ENCODE measurements at places on chromosomes 3 and 15.
A peak's percentile ranks its signal among the peaks of the same experiment; 100 is the strongest.

DNA sequence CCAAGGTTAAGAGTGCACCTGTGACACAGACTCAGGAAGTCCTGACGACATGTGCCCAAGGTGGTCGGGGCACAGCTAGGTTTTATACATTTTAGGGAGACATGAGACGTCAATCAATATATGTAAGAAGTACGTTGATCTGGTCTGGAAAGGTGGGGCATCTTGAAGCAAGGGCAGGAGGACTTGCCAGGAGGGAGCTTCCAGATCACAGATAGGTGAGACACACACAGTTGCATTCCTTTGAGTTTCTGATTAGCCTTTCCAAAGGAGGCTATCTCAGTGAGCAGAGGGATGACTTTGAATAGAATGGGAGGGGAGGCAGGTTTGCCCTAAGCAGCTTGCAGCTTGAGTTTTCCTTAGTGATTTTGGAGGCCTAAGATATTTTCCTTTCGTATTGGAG is 257.4 kb downstream of the CGGBP1 start:
- no peak for DNase-seq

DNA sequence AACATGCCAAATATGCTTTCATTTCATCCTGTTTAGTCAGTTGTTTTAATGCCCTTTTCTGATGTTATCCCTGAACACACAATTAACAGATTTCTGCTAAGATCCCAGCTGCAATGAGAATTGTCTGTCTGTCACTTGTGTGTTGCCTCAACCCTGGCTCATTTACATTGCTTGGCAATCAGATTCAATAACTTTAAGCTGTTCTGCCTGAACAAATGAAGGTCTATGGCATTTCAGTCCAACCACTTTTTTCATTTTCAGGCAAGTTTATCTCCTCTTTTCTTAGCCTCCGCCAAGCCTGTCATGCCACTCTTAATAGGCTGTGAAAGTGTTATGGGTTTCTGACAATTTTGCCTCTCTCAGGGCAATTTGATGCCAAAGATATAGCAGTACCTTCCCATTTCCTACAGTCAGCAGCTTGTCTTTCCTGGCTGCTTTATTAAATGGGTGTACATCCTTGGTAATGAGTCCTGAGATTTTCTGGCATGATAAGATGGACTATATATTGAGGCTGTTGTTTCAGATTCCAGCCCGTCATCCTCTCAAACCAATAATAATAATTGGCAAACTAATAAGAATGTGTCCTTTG is 68.7 kb upstream of the ADAMTS9 start:
- DNase-seq = no peak

DNA sequence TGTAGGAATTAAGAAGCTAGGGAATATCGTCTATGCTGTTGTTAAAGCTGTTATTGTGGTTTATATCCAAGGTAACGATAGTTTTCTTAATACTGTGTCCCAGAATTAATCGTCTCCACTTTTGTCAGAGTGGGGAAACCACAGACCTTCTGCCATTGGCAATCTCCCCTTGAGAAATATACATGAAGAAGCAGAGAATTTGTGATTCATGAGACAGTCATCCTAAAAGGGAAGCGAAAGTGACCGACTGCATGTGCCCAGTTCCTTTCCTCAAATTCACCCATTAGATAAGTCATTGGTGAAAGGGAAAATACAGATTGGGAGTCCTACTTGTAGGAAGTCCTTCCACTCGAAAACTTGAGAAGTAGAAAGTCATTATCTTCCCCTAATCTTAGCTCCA is 26.6 kb downstream of the DIPK2A start:
- DNase-seq = no peak

DNA sequence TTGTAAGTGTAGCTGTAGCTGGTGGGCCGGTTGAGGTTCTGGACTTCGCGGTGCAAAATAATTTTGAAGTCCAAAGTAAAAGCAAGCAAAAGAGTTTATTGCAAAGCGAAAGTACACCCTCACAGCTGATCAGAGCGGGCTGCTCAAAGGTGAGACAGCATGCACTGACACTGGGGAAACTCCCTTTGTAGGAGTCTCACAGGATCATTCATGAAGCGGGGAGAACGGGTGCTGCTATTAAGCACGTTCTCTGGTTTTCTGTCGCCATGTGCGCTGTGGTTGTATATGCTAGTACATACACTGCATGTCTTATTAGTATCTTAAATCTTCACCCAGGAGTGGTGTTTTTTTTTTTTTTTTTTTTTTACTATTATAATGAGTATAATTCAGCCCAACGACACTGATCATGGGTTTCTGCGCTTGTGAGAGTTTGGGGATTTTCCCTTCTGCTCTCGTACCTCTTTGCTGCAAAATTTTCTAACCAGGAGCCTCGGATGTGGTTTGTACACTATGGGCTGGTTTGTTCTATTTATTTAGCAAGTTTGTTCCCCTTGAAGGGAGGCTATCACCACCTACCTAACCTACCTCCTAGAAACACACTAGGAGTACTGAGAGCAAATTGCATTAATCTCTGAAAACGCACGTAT is 1.4 kb upstream of the AP4E1 start:
- peak; percentile 53 for DNase-seq

GRCh38 chr3:158471639-158472294 is 99.2 kb upstream of the MLF1 start:
- DNase-seq = no peak

DNA sequence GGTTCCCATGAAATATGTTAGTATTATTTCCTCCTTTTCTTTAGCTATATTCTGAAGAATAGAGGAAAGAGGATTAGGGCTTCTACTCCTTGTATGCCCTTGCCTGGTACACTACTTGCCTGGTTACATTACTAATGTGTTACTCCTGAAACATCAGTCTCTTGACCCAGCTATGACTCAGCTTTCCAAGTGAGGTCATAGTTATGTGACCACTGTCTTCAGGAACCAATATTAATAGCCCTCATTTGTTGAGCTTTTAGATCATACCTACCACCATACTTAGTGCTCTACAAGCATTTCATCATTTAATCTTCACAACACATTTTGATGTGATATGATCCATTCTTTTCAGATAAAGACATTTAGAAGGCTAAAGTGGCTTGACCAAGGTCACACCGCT is 60.3 kb downstream of the CMSS1 start:
- DNase-seq = no peak

GRCh38 chr3:172312001-172312400 is 136.3 kb downstream of the GHSR start:
- DNase-seq = no peak

DNA sequence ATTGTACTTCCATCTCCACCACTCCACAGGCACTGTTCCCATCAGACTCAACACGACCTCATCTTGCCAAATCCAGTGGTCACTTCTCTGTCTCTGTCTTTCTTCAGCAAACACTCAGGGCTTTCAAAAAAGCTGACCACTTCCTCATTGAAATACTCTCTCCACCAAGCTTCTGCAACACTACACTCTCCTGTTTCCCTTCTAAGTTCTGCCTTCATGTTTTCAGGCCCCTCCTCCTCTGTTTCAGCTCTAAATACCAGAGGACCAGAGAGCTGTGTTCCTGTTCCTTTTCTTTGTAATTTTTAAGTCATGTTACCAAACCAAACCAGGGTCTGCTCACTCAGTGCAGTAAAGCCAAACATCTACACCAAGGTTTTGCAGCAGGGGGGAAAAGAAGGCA is 33.8 kb upstream of the ACP3 start:
- DNase-seq = no peak

- DNase-seq = no peak
Measured at GRCh38 chr15:73482166-73482565, 39.2 kb downstream of the REC114 start.

DNA sequence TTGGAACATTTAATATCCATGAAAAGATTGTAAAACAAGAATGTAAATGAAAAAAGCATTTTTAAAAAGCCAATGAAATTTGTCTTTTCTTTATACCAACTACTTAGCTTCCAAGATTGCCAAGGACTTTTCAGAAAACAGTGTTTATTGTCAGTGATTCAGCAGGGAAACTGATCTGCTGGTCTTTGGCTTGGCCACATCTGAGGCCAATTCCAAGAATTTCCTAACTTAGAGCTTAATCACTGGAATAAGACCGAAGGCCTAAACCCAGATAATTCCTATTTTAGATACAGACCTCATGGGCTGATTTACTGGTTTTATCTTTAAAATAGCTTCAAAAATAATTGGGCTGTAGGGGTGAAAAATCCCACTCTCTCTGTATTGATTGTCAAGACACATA is 260.5 kb upstream of the RORA start:
- DNase-seq = no peak

- no peak for DNase-seq
Measured at GRCh38 chr15:64878705-64879104, 33.0 kb upstream of the ANKDD1A start.

- DNase-seq = no peak
Measured at GRCh38 chr3:9747267-9747666, 2.5 kb upstream of the OGG1 start.

DNA sequence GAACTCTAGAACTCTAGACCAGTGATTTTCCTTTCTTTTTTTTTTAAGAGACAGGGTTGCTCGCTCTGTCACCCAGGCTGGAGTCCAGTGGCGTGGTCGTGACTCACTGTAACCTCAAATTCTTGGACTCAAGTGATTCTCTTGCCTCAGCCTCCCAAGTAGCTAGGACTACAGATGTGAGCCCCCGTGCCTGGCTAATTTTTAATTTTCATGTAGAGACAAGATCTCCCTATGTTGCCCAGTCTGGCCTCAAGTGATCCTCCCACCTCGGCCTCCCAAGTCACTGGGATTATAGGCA is 359.6 kb downstream of the SHQ1 start:
- no peak for DNase-seq

DNA sequence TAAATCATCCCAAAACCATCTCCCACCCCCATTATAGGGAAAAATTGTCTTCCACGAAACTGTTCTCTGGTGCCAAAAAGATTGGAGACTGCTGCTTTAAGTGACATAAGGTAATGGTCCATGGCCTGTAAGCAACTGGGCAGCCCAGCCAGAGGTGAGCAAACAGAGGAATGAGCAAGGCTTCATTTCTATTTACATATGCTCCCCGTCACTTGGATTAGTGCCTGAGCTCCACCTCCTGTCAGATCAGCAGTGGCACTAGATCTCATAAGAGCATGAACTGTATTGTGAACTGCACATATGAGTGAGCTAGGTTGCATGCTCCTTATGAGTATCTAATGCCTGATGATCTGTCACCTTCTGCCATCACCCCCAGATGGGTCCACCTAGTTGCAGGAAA is 1159.8 kb upstream of the ALCAM start:
- DNase-seq = no peak

DNA sequence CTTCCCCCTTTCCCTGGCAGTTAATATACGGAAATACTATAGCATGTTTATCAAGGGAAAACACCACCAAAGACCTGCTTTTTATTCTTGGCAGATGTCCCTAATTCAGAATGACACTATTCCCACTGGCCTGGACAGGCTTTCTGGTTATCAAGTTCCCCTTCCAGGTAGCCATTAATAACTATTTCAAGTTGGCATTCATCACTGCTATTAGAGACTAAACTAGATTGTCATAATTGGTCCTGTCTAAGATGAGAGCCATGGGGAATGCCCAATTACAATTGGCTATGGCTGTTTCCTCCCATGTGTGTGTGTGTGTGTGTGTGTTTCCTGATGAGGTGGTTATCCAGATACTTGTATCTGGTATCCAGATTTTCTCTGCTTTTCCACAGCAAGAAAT is 608.1 kb downstream of the SQOR start:
- no peak for DNase-seq

GRCh38 chr15:27427276-27427675 is 456.3 kb downstream of the GABRG3 start:
- DNase-seq = no peak

GRCh38 chr3:12893247-12893646 is 51.9 kb upstream of the RPL32 start:
- DNase-seq = no peak

- DNase-seq = no peak
Measured at GRCh38 chr15:48868536-48868935, 9.4 kb upstream of the EID1 start.
